ENCODE measurements at places on chromosomes 16 and 17.

DNA sequence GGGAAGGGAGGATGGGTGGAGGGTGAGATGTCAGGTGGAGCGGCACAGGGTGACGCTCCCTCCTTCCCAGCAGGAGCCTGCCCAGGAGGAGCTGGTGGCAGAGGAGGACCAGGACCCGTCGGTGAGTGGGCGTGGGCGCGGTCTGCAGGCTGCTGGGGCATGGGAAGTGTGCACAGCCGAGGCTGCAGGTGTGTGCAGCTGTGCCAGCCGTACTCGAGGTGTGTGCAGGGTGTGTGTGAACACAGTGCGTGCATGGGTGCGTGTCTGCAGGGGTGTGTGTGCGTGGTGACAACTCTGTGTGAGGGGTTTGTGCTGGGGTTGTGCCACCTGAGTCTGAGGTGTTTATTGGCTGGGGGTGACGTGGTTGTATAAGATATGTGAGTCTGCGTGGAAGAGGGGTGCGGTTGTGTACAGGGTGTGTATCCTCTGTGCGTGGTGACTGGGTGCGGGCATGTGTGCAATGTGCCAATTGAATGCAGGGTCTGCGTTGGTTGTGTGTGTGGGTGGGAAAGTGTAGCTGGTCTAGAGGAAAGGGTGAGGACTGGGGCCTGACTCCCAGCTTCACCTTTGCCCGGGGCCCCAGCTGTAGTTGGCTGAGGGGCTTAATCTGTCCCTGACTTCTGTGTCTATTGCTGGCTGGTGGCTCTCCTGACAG, 670 bp downstream of the TNFSF12 start:
- no peak for DNase-seq

- no peak for DNase-seq
Measured at GRCh38 chr16:69301861-69302260, 9.3 kb upstream of the VPS4A start.

- no peak for DNase-seq
Measured at GRCh38 chr17:1109606-1110540, 69.9 kb downstream of the ABR start.

DNA sequence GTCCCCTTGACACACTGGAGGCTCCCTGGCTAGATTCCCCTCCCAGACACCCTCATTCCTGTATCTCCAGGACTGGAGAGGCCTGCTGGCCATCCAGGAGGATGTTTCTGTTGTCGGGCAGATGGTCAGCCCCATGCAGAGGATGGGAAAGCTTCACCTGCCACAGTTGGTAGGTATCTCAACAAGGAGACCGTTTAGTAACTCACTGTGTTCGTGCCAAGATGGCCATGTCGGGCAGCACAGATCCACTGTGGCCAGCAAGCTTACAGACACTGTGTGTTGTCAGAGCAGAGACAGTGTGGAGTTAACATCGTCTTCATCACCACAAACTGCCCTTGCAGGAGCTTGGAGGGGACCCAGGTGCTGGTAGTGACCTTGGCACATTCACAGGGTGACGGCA, 390.9 kb downstream of the SEC14L1 start:
- DNase-seq = no peak

- peak; percentile 6 for DNase-seq
Measured at GRCh38 chr17:37610971-37611370, 1.8 kb upstream of the SYNRG start.

- no peak for DNase-seq
Measured at GRCh38 chr17:37109731-37110710, 161.3 kb downstream of the AATF start.

- no peak for DNase-seq
Measured at GRCh38 chr16:49472598-49472997, 99.0 kb downstream of the C16orf78 start.

GRCh38 chr17:63001689-63002394, 35.8 kb downstream of the TANC2 start:
- DNase-seq = no peak

DNA sequence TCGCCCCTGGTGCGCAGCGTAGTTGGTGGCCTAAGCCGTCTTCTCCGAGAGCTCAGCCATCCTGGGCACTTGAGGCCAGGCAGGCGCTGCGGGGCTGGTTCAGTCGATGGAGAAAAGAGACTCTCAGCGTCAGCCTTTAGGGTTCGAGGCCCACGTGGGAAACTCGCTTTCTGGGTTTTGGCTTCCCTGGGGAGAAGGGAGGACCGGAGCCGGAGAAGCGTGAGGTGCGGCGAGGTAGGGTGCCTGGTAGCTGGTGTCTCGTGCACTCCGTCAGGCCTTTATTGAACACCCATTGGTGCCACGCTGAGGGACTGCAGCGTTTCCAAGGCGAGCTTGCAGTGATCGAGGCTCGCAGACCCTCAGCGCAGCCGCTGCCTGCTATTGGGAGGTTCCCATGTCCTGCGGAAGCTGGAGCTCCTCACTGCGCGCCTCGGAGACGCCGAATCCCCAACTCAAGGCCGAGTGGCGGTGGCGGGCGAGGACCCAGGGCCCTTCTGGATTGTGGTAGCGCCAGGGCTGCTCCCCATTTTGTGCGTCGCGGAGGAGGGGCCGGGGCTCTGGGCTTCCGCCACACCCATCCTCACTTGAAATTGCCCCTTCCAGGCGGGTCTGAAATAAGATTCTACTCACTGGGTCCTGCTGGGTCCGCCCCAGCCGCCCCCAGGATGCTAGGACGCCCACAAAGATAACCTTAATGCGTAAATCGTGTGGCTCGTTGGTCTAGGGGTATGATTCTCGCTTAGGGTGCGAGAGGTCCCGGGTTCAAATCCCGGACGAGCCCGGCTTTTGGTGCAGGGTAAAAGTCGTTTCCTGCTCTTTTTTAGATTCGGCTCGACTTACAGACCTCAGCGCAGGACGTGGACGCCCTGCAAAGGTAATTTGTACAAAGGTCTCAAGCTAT, 1.2 kb downstream of the OR1F1 start:
- peak; percentile 39 for DNase-seq

- DNase-seq = peak; percentile 70
Measured at GRCh38 chr17:1783271-1783670, 21.4 kb downstream of the SERPINF1 start.

GRCh38 chr17:73064084-73064938, 28.2 kb downstream of the SLC39A11 start:
- no peak for DNase-seq

DNA sequence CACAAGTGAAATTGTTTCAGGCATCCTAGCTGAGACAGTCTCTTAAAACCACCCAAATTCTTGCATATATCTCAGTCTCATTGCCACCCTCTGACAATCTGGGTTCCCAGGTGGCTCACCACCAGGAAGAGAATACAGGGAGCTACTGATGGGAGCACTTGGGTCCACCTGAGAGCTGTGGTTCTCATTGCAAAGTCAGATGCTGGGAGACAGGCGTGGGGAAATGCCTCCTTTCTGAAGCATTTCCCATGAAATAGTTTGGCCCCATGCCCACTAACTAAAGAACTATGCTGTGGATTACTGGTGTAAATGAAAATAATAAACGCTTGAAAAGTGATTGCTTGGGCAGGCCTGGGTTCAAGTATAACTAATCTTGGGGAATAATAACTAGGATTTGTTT, 70.3 kb downstream of the CMC2 start:
- DNase-seq = peak; percentile 71

DNA sequence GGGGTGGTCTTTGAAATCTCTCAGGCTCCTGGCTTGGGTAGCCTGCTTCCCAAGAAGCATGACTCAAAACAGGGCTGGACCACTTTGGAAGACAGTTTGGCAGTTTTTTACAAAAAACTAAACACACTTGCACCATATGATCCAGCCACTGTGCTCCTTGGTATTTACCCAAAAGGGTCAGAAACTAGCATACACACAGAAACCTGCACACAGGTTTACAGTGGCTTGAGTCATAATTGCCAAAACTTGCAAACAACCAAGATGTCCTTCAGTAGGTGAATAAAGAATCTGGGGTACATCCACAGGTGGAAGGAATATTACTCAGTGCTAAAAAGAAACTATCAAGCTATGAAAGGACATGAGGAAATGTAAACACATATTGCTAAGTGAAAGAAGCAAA, 323.2 kb upstream of the CDH5 start:
- no peak for DNase-seq

- no peak for DNase-seq
Measured at GRCh38 chr16:83615141-83615952, 192.4 kb upstream of the HSBP1 start.

DNA sequence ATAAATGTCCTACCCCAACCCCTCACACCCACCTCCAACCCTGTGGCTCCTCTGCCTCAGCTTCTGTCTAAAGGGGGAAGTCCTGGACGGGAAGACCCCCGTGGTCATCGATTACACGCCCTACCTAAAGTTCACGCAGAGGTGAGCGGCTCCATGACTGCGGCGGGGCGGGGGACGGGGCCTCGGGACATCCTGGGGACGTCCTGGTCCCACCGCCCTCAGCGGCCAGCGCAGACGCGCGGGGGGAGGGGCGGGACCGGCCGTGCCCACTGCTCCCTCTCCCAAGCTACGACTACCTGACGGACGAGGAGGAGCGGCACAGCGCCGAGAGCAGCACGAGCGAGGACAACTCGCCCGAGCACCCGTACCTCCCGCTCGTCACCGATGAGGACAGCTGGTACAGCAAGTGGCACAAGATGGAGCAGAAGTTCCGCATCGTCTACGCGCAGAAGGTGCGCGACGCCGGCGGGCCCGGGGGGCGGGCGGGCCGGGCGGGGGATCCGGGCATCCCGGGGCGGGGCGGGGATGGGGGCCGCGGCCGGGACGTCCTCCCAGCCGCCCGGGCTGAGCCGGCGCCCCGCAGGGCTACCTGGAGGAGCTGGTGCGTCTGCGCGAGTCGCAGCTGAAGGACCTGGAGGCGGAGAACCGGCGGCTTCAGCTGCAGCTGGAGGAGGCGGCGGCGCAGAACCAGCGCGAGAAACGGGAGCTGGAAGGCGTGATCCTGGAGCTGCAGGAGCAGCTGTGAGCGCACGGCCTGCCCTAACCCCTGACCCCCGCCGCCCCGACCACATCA, 6.7 kb downstream of the RUNDC3A start:
- peak; percentile 17 for DNase-seq

DNA sequence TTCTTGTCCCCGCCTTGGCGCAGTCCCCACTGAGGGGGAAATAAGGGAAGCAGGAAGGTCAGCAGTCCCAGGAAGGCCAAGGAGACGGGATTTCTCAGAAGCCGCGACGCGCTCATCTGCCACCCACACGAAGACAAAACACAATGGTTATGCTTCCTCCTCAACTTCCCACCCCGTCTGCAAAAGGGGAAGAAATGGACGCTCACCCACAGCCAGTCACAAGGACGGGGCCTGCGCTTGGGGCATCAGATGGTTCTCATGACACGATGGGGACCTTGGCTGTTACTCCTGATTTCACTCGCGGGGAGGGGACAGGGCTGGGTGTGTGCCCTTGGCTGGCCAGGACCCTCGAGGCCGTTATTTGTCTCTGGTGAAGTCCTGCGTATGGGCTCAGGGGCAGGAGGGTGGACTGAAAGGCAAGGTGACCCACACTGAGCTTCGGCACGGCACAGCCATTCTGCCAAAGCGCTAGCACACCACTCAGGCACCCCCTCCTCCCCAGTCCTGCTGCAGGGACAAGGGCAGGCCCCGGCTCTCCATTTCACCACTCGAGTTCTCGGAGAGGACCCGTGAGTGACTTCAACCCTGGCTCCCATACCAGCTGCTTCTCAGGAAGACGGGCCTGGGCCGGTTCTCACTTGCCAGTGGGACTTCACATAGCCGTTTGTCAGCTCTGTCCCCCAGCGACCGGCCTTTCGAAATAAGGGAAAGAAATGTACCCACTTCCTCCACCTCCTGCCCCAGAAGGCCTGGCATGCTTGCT, 84.5 kb downstream of the ABR start:
- no peak for DNase-seq

DNA sequence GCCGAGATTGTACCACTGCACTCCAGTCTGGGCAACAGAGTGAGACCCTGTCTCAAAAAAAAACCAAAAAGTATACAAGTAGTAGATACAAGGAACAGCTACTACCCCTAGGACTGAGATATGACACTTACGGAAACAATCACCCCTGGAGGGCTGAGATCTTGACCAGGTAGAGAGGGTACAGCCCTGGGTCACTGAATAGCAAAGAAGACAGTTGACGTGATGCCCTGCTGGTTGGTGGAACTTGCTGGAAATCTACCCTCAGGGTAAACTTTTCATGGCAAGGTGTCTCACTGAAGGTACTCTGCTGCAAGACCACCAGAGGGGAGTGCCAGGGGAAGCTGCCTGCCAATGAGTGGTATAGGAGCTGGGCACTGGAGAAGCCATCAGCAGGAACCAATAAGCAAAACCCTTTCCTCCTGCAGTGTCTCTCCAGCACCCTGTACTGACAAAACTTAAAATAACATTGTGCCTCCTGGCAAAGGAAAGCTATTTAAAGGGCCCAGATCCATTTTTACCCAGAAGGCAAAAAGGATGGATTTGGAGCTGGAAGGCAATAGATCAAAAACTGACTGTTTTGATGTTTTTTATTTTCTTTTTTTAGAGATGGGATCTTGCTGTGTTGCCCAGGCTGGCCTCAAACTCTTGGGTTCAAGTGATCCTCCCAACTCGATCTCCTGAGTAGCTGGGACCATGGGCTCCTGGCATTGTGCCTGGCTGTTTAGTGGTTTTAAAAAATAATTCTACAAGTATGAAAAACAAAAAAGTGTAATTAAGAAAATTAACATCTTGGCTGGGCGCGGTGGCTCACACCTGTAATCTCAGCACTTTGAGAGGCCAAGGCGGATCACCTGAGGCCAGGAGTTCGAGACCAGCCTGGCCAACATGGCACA, 11.3 kb upstream of the PDXDC1 start:
- DNase-seq = no peak

DNA sequence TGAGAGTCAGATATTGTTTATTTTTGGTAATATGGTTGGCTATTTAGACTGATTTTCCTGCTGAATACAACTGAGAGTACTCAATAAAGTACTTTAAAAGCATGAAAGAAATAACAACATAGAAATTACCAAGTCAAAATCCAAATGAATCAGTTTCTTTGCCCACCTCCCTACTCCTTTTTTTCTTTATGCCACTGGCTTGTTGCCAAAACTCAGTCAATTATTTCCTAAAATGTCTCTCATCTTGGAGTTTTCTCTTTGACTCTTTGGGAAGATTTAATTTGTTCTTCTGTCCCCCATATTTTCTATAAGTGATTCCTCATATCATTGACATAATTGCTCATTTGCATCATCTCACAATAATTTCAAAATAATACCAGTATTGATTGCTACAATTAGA, 2.6 kb upstream of the OMG start:
- DNase-seq = no peak

GRCh38 chr17:38605841-38606645, at the start of gene SRCIN1:
SRCIN1 (minus strand) TSS chr17:38605952; CDS start chr17:38605705, 247 bp downstream.
- DNase-seq = no peak

DNA sequence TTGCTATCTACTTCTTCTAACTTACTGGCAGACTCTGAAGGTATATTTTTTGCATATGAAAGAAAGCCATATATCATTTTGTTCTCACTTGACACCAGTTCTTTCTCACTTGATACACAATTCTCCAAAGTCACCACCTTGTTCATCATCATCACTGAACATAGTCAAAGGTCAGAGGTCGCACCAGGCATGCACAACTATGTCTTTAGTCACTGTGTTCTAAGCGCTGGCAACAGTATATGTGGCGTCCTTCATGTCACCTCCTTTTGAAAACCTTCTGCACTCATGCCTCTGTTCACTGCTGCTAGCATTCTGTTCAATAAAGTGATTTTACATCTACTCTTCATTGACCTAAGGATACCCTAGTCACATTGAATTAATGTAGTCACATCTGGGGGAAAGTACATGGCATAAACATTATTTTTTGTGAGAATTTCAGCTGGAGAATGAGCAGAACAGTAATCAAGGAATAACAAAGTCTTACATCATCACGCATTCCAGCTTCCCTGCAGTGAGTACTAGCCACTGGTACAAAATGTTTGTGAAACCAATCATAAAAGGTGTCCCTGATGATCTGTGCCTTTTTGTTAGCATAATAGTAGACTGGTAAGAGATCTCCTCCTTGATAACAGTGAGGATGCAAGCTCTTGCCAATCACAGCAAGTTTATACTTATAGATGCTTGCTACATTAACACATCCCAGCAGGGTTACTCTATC, 20.5 kb upstream of the TBX4 start:
- DNase-seq = peak; percentile 84
